IgD-negative memory B cell (primary cell): ENCODE measurements at places on chromosomes 7 and 10. TPM values are rescaled to one million over a fixed set of nuclear protein-coding genes. Genes with fewer than 3 reads are reported as not detected.

The KLF6 gene
- polyA plus RNA-seq, result 1,101 TPM

The TAS2R41 gene
- not detected for polyA plus RNA-seq

The VIM gene
- 352 TPM for polyA plus RNA-seq

The SEMA3E gene
- polyA plus RNA-seq, result not detected

The PRPS1L1 gene
- not detected for polyA plus RNA-seq

The LRRC4 gene
- polyA plus RNA-seq, result not detected

The CALML3 gene
- polyA plus RNA-seq, result not detected

The COBL gene
- not detected for polyA plus RNA-seq

The ITGA8 gene
- polyA plus RNA-seq, result not detected
